Stimulated activated CD8-positive, alpha-beta memory T cell treated with anti-CD3 and anti-CD28 coated beads, Interleukin-4, amount 100 ng/mL, for 4 hours (primary cell): ENCODE measurements at places on chromosomes 6 and 20.

GRCh38 chr6:139114746-139115145 lies 20.1 kb upstream of the HECA start:
- no peak for DNase-seq

- DNase-seq, result no peak
Measured at GRCh38 chr6:157075549-157076450, 247.5 kb downstream of the TMEM242 start.

DNA sequence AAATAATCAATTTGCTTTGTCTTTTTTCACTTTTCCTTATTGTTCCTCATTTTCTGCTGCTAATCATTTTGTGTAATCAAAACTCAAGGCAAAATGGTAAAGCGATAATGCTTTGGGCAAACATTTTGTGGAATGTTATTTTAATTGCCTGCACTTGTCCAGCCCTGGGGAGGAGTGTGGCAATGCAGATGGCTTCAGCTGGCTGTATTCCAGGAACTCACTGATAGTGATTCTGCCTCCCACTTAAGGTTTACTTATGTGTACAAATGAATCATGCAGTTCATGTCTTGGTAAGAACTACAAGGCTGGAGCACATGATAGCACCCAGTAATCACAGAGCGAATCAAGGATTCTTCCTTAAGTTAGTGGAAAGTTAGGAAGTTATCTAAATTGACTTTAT lies 107.8 kb downstream of the COL19A1 start:
- DNase-seq, result no peak

DNA sequence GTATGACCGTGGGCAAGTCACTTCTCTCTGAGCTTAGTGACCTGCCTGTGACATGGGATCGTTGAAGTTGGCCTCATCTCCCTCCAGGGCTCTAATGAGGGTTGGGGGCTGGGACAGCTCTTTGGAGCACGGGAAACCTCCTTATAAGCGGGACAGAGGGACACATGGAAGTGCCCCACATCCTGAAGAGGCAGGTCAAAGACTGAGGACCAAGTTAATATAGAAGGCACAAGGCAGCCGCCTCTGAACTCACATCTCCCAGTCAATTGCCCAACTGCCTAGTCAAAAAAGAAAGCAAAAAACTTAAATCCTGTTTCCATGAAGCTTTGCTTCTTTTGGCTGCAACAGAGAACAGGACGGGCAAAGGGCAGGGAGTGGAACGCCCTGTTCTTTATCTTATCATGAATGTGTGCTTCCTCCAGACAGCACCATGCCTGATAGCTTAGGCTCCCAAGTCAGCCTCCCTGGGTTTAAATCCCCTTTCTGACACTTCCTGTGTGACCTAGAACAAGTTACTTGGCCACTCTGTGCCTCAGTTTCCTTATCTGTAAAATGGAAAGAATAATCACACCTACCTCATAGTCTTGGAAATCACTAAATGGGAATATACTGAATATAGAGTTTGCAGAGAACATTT lies 27.1 kb downstream of the LBP start:
- no peak for DNase-seq

DNA sequence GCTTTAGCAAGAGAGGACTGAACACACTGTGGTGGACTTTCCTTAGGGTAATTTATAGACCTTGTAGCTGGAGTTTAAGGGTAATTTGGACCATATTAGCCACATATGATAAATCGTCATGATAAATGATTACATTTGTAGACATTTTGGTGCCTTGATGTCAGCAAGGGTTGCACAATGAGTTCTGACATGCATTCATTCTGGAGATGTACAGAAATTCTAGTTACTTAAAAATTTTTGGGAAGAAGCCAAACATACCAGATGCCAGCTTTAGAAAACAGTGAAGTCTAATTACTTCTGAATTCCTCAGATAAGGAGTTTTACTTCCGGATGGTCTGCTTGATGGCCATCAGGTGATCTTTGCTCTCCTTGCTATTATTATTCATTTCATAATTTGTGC lies 653.1 kb downstream of the TBC1D32 start:
- DNase-seq, result no peak

GRCh38 chr6:35061651-35062410 lies 79.3 kb downstream of the TCP11 start:
- no peak for DNase-seq

GRCh38 chr20:63409066-63409833 lies 48.1 kb upstream of the CHRNA4 start:
- no peak for DNase-seq

DNA sequence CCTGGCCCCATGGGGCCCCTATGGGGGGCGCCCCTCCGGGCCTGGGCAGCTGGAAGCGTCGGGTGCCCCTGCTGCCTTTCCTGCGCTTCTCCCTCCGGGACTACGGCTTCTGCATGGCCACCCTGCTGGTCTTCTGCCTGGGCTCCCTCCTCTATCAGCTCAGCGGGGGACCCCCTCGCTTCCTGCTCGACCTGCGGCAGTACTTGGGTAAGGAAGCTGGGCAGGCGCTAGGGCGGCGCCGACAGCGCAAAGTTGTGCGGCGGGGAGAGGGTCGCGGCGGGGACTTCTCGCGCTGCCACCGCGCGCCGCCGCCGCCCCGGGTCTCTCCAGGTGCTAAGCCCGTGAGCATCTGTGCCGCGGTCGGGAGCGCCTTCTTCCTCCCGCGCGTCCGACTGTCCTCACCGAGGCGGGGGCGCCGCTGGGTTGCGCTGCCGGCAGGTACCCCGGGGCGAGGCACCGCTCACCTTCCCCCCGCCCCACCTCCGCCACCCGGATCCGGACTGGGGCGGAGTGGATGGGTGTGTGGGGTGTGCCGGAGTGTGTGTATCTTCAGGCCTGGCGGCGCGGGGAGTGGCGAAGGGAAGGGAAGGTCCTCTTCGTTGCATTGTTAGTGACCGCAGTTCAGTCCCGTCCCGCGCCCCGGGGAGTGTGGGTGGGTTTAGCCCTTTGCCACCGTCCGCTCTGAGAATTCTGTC lies 788 bp downstream of the UST start:
- DNase-seq, result no peak

DNA sequence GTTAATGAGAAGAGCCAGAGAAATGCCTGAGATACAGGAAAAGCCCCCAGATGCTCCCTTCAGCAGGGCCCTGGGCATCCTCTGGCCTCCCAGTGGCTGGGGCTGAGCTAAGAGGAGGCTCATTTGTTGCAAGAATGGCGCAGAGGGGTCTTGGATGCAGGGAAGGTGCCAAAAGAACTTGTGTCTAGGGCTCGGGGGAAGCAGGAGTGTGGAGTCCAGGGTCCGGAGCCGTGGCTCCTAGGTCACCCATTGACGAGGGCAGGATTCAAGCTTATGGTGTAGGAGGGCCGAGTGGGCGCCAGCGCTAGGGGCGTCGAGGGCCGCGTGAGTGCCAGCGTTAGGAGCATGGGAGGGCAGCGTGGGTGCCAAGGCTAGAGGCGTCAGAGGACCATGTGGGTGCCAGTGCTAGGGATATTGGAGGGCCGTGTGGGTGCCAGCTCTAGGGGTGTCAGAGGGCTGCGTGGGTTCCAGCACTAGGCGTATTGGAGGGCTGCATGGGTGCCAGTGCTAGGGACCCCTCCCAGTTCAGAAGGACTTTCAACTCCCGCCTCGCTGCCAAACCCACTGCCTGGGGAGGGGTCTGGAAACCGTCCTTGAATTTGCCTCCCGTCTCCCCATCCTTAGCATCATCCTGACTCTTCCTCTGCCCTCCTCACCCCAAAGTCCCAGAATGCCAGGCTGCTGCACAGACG lies 250.5 kb upstream of the AFDN start:
- DNase-seq, result no peak

DNA sequence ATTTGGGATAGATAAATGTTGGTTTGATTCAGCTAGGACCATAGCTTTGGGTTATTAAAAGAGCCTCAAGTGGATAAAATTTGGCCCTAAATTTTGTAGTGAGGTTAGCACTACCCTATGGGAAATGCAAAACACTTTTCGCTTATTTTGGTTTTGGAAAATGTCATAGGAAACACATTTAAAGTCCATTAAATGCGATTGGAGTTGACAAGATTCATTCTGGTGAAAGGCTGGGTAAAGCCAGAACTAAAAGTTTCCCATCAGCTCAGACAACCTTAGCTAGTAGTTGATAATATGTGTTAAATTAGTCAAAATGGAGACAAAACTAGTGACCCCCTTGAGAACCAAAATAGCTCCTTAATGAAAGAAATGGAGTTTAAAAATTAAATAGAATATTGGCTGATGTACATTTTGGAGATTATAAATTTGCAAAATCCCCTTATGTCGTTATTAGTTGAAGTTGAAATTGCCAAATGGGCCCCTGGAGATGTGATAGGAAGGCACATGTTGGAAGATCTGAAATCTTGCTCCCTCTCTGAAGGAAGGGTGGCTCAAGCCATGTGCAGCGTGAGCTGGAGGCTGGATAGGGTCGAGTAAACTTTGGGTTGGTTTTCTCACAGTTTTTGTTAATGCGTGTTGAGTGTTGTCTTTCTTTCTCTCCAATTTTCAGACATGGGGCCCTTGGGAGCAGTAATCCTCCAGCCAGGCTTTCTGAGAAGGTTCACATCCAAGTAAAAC lies 72.8 kb downstream of the CD83 start:
- DNase-seq, result no peak

- no peak for DNase-seq
Measured at GRCh38 chr6:13694562-13694961, 17.1 kb downstream of the RANBP9 start.

DNA sequence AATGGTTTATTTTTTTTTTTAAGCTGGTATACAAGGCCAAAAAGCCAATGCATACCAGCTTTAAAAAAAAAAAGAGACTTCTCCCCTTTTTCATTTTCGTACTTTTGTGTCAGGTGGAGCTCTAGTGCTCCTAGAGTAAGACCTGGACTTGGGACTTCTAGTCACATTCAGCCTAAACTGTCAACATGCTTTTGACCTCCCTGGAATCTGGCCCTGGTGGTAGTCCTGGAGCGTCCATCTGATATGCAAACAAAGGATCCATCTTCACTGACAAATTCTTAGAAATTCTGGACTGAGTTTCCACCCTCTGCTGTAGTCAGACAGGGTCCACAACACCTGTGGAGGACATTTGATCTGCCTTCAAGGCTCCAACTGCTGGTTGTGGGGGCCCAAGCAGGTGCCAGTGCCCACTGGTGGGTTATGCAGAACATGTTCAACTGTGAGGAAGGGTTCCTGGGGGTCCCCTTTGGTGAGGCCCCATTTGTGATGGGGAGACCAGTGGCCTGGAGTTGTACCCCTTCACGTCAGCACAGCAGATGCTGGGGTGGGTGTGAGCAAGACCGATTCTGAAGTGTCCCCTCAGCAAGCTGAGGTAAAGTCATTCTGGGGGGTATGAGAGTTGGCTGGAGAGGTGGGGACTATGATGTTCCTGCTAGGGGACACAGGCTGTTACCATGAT lies 12.6 kb upstream of the PCMTD2 start:
- DNase-seq, result no peak

DNA sequence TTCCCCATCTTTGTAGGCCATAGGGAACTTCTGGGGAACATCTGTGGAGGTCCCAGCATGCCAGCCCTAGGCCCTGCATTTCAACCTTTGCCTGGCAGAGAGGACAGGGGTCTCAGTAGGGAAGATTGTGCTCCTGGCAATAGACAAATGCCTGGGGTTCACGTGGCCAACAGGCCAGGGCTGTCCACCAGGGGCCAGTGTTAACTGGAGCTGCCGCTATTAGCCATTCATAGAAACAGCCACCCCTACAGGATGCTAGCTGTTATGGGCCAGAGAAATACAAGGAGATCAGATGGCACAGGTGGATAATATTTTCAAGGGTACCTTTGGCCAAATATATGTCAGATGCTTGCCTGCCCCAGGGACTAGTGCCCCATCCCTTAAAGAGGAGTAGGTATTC lies 932.9 kb downstream of the QKI start:
- DNase-seq, result no peak

DNA sequence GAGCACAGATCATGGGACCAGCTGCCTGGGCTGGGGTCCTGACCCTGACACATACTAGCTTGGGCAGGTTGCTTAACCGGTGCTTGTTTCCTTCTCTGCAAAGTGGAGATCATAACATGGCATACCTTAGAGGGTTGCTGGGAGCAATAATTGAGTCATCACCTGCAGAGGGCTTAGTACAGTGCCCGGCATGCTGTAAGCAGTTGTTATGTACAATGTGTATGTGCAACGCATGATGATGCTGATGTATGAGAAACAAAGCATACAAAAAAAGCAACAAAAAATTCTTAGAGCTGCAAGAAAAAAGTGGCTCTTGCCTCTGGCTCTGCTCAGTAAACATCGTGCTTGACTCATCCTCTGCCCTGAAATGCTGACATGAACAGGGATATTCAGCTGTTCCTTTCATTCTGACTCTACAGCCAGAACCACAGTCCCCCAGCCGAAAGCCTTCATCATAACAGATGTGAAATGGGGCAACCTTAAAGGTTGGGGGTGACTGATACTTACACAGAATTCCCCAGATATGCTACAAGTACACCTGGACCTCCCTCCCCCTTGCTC lies 91.7 kb downstream of the CLIC5 start:
- no peak for DNase-seq

DNA sequence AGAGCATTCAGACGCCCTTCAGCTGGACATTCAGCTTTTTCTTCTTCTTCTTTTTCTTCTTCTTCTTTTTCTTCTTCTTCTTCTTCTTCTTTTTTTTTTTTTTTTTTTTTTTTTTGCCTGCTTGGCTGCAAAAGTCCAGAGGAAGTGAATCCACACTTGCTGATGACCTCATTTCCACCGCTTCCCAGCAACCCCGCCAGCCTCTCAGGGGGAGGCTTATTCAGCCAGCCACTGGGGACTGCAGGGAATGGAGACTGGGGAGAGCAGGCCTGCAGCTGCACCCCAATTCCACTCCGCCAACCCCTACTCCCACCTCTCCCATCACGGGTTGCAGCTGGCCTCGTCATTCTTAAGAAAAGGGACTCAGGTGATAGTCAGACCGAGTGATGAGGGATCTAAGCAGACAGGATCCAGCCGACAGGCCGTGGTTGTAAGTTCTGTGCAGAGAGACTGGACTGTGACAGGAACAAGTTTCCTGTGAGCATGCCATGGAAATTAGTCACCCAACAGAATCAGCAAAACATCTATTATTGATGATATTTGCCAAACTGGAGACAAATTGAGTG lies 59.0 kb upstream of the QKI start:
- no peak for DNase-seq
